ENCODE measurements at places on chromosomes 2 and 18. TPM values are rescaled to one million over a fixed set of nuclear protein-coding genes. Genes with fewer than 3 reads are reported as not detected.

DNA sequence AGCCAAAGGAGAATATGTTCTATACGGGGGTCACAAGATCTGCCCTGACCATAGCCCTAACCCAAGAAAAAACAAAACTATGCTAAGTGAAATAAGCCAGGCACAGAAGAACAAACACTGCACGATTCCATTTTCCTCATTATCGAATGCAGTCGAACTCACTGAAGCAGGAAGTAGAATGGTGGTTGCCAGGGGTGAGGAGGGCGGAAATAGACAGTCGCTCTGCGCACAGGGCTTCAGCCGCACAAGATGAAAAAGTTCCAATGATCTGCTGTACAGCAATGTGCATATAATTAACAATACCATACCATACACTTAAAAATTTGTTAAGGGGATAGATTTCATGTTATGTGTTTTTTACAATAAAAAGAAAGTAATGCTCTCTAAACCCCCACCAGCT, 257.7 kb downstream of the TXNL1 start:
- no peaks in the 10 kb centered on the region for H3K27me3 ChIP-seq
- H3K4me3 ChIP-seq = no peak overlapping the region
- no peak overlapping the region for H3K27ac ChIP-seq
- H3K4me1 ChIP-seq = no peaks in the 10 kb centered on the region

- H3K27me3 ChIP-seq = no peaks in the 10 kb centered on the region
- H3K36me3 ChIP-seq = peaks cover 2% of the 10 kb centered on the region
- no peak overlapping the region for H3K4me3 ChIP-seq
These were observed 56.5 kb downstream of the SLC4A5 start for GRCh38 chr2:74286725-74287124.

Gene SP140L
- 85.6 TPM for total RNA-seq

DNA sequence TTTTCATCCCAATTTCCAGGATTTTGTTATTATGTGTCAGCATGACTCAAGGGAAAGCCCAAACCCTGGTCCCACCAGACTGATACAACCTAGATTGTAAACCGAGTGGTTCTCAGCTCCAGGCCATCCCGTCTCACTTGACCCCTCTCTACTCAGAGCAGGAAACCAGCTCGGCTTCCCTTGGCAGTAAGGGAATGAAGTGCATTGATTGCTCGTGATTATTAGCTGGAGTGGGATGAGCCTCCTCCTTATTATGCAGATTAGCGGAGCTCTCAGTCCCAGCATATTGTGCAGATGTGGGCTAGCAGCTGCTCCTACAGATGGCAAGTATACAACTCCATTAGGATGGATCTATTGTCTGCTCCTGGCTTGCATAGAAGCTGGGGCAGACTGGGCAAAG, 167.6 kb downstream of the LNPK start:
- H3K36me3 ChIP-seq = no peaks in the 10 kb centered on the region
- no peaks in the 10 kb centered on the region for H3K4me1 ChIP-seq
- H3K27ac ChIP-seq = no peak overlapping the region
- H3K4me3 ChIP-seq = no peak overlapping the region
- H3K27me3 ChIP-seq = peaks cover 34% of the 10 kb centered on the region
- DNase-seq = no peak

Gene CXXC1
- total RNA-seq = 129 TPM

Gene GKN2
- not detected for total RNA-seq

Gene SAP130
- total RNA-seq = 31.9 TPM

Gene OR6B2
- not detected for total RNA-seq

- no peak overlapping the region for H3K27ac ChIP-seq
- no peaks in the 10 kb centered on the region for H3K4me1 ChIP-seq
- DNase-seq = no peak
- no peak overlapping the region for H3K4me3 ChIP-seq
- H3K36me3 ChIP-seq = no peaks in the 10 kb centered on the region
These were observed 337.4 kb downstream of the PTPRM start for GRCh38 chr18:7904529-7904928.

Gene HS1BP3
- 13.7 TPM for total RNA-seq

- peaks cover 8% of the 10 kb centered on the region for H3K4me1 ChIP-seq
- DNase-seq = no peak
- H3K27me3 ChIP-seq = peaks cover 16% of the 10 kb centered on the region
- H3K27ac ChIP-seq = no peak overlapping the region
- H3K4me3 ChIP-seq = no peak overlapping the region
- no peaks in the 10 kb centered on the region for H3K36me3 ChIP-seq
These were observed 105.2 kb downstream of the SEPTIN10 start for GRCh38 chr2:109508556-109508955.

- no peak for DNase-seq
- H3K27ac ChIP-seq = no peak overlapping the region
- H3K36me3 ChIP-seq = no peaks in the 10 kb centered on the region
- H3K4me3 ChIP-seq = no peak overlapping the region
- H3K4me1 ChIP-seq = no peaks in the 10 kb centered on the region
- no peaks in the 10 kb centered on the region for H3K27me3 ChIP-seq
These were observed 327.1 kb upstream of the CDH19 start for GRCh38 chr18:66931010-66931409.

- no peaks in the 10 kb centered on the region for H3K4me1 ChIP-seq
- no peak overlapping the region for H3K27ac ChIP-seq
- no peak for DNase-seq
- peaks cover 91% of the 10 kb centered on the region for H3K27me3 ChIP-seq
- no peak overlapping the region for H3K4me3 ChIP-seq
- H3K36me3 ChIP-seq = peaks cover 2% of the 10 kb centered on the region
These were observed 156.8 kb downstream of the ANTXR1 start for GRCh38 chr2:69169655-69170389.

GRCh38 chr2:147512206-147512605, 332.6 kb upstream of the ACVR2A start:
- peaks cover 7% of the 10 kb centered on the region for H3K4me1 ChIP-seq
- peaks cover 3% of the 10 kb centered on the region for H3K36me3 ChIP-seq
- H3K27ac ChIP-seq = no peak overlapping the region

DNA sequence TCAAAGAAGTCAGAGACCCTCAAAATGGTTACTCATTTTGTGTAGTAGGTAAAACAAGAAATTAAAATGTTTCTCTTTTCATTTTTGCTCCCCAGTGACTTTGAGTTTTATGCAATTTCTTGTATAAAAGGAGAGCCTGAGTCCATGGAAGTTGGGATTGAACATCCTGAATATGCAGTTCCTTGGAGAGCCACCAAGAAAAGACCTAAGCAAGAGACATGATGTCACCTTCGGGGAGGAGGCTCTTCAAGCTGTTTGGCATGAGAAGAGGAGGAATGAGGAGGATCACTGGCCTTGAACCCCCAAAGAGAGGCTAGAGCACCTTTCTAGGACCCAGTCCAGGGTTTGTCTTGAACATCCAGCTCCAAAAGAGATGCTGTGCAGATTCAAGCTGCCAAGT, 83.5 kb upstream of the STPG4 start:
- H3K4me1 ChIP-seq = no peaks in the 10 kb centered on the region
- peaks cover 3% of the 10 kb centered on the region for H3K36me3 ChIP-seq
- no peak overlapping the region for H3K27ac ChIP-seq
- H3K4me3 ChIP-seq = no peak overlapping the region
- DNase-seq = no peak

GRCh38 chr18:21112140-21112473, 494 bp upstream of the ROCK1 start:
- DNase-seq = peak; percentile 16
- no peak overlapping the region for H3K27ac ChIP-seq
- peaks cover 8% of the 10 kb centered on the region for H3K4me1 ChIP-seq
- peak overlapping the region; percentile 99 for H3K4me3 ChIP-seq
- H3K36me3 ChIP-seq = peaks cover 4% of the 10 kb centered on the region
- no peaks in the 10 kb centered on the region for H3K27me3 ChIP-seq

DNA sequence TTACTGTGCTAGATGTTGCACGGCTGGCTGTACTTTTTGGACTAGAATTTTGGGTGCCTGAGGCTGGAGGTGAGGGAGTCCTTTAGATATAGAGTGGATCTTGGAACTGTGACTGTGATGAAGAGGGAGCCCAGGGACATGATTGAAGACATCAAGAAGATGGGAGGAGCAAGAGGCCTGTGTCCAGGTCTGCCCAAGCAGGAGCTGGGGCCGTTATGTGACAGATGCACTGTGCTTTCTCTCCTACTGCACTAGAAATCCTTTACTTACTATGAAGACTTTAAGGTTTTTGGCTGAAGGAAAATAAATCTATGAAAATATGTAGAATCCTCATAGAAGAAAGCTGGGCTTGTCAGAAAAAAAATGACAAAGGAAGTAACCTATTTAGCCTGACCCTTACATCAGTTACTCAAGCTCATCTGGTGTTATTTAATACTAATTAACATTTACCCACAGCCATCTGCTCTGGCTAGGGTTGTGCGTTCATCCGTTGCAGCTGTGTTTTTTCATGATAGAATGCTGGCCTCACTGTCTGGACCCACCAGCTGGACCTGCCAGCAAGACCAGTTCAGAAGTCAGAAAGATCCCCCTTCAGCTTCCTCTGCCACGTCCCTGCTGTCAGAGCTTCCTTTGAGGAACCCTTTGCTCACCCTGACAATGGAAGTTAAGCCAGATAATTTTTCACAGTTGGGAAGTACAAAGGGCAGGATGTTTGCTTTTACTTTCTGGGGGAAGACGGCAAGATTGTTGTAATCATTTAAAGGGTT, 16.7 kb downstream of the TSN start:
- H3K27me3 ChIP-seq = no peaks in the 10 kb centered on the region
- H3K36me3 ChIP-seq = peaks cover 5% of the 10 kb centered on the region
- H3K4me1 ChIP-seq = peaks cover 12% of the 10 kb centered on the region

GRCh38 chr2:162591403-162592083, 247.0 kb downstream of the KCNH7 start:
- no peaks in the 10 kb centered on the region for H3K4me1 ChIP-seq
- no peaks in the 10 kb centered on the region for H3K36me3 ChIP-seq
- H3K4me3 ChIP-seq = no peak overlapping the region
- no peak for DNase-seq

GRCh38 chr18:79393635-79394533, 1.8 kb upstream of the NFATC1 start:
- peak overlapping the region; percentile 72 for H3K27ac ChIP-seq
- peaks cover 25% of the 10 kb centered on the region for H3K27me3 ChIP-seq
- no peaks in the 10 kb centered on the region for H3K36me3 ChIP-seq
- peak overlapping the region; percentile 92 for H3K4me3 ChIP-seq

Gene APLF
- 5.3 TPM for total RNA-seq

Measured in T-helper 17 cell (primary cell).